ENCODE measurements at places on chromosomes 11 and 22.

DNA sequence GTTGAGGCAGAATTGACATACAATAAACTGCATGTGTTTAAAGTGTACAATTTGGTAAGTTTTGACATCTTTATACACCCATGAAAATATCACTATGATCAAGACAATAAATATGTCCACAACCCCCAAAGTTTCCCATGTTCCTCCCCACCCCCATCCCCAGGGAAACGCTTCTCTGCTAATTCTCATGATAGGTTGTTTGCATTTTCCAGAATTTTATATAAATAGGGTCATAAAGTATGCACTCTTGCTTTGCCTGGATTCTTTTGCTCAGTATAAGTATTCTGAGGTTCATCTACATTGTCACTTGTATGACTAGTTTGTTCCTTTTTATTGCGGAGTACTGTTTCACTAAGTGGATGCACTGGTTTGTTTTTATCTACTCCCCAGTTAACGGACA, 35.6 kb downstream of the MYEOV start:
- DNase-seq: no peak

DNA sequence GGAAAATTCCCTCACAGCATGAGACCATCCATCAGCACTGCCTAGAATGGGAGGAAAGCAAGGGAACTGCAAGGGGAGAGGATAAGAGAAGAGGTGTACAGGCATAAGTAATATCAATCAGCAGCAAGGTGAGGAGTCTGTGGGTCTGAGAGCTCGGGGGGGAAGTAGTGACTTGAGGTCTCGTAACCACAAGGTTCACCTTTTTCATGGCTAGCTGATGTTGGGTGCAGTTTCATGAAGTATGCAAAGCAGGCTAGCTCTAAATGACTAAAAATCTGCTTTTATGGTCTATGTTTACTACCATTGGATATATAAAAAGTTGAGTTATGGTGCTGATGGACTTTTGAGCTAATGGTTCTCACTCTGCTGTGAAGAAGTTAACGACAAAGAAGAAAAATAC, 35.8 kb downstream of the OR4C6 start:
- DNase-seq: no peak

GRCh38 chr22:41845380-41846267, 12.7 kb downstream of the SREBF2 start:
- DNase-seq: no peak

GRCh38 chr11:129251067-129251466, 58.9 kb upstream of the ARHGAP32 start:
- DNase-seq: no peak

- no peak for DNase-seq
Observed at GRCh38 chr11:82831364-82831763, 68.9 kb downstream of the PRCP start.

GRCh38 chr11:133171374-133171773, 360.9 kb downstream of the OPCML start:
- DNase-seq: no peak

GRCh38 chr11:68579455-68579854, 104.9 kb upstream of the GAL start:
- DNase-seq: no peak

- no peak for DNase-seq
Observed at GRCh38 chr11:114091516-114092397, 32.2 kb downstream of the ZBTB16 start.

GRCh38 chr11:9851366-9851765, 187.5 kb downstream of the SWAP70 start:
- no peak for DNase-seq

DNA sequence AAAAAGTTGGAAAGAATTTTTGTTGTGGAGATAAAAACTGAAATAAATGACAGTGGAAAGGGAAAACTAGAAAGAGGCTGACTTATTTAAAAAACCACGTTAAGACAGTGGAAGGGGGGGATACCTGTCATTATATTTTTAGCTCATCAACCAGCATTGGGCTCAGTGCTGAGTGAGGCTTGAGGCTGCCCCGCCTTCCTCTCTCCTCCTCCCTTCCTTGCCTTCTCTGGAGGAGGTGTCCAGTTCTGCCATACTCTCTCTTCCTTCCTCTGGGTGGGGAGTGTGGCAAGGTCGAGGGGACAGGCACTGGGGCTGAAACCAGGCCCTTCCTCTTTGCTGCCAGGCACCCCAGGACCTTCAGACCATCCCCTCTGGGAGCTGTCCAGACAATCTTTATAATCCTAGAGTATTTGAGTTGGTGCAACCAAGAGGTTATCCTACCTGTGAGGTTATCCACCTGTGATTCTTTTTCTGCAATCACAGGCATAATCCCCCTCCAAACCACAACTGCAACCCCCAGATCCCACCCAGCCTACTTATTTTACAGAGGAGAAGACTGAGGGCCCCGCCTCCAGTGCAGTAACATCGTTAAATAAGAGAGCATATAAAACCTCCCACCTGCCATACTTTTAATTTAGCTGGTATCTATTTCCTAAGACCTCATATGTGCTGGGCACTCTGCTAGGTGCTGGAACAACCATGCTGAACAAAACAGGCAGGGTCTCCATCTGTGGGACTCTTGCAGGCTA, 578.5 kb downstream of the BUD13 start:
- no peak for DNase-seq

DNA sequence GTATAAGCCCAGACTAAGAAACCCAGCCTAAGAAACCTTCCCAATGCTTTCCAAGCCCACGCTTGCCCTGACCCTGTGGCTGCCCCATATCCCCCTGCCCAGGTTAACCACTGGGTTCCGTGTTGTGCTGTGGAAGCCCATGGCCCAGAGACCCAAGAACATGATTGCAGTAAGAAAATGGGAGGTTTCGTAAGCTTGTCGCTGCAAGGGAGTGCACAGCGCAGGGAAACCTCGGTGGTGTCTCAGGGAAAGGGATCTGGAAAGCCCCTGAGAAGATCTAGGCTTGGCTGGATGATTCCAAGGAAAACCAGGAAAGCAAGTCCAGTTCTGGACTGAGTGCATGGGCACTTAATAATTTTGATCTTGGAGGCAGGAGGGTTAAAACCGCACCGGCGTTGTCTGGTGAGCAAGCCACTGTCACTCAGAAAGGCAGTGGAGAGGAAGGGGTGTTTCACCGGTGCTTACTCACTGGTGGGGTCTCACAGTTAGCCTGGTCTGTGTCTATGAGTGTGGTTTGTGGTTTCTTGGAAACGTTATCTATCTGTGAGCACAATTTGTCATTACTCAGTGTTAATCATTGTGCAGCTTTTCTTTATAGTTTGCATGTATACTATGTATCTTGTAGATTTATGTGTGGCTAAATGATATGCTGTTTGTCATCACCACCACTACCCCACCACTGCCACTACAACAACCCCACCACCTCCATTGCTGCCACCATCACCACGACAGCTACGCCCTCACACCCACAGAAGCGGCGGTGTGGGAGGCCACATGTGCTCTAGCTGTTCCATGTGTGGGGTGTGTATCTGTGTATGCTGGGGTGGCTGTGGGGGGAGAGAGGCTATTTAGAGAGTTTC, 53.3 kb upstream of the PRDM11 start:
- DNase-seq: no peak

DNA sequence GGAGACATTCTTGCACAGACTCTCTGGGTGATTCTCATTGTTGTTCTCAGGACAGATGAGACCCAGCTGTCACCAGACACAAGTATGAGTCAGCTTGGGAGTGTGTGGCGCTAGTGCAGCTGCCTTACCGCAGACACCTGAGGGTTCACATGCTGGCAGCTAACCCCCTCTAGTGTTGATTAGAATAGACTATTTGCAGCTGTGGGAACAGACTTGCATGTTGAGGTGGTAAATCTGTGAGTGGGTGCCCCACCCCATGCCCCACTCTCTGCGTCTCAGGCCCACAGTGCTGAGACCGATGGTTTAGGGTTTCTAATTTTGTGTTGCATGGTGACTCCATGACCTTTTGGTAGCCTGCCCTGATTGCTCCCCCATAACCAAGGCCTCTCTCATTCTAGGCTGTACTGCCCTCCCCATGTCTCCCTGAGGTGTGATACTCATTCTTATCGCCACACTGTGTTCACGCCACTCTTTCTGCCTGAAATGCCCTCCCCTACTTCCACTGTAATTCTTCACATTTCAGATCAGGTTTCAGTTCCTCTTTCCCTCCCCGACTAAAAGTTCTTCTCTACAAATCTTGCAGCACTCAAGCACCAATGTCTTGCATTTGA, 73.7 kb upstream of the KIRREL3 start:
- no peak for DNase-seq

DNA sequence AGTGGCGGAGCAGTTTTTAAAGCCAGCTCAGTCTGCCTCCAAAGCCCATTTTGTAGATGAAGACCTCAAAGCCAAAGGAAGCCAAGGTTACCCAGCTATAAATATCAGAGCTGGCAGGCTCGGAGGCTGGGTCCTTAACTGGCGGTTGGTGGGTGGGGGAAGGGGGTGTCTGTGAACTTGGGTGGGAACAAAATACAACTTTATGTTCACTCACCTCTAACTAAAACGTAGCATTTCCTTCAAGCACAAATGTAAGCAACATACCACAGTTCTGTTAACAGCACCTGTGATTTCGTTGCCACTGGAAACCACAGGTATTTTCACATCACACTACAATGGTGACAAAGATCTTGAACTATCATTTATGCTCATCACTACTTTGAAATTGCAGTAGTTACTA, 99.7 kb upstream of the SYT13 start:
- no peak for DNase-seq

GRCh38 chr11:121894581-121894980, 221.4 kb downstream of the BLID start:
- no peak for DNase-seq

DNA sequence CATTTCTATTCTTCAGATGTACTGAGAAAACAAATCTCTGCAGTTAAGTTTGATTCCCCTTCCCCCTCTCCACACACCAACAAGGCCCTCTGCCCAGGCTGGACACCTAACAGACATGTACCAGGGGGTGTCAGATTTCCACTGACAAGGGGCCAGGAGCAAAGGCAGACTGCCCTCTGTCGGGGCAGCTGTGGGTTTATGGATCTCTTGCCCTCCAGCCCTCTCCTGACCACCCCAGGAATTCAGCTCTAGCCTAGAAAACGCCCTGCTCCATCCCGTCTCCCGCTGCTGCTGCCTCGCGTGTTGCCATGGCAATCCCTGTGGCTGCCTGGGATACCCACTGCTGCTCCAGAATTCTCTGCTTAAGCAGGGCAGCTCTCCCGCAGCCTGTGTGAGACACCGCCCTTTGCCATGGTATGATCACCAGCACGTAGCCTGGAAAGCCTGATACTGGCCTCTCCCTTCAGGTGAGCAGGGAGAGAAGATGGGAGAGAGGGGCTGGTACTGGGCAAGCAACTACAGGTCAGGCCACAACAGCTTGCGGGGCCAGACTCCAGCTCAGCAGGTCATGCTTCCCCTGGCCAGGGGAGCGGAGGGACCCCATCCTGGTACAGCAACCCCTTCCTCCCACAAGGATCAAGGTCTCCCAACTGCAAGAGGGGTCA, 41.6 kb downstream of the BUD13 start:
- no peak for DNase-seq

GRCh38 chr22:45254388-45254787, 13.7 kb upstream of the KIAA0930 start:
- DNase-seq: no peak

- no peak for DNase-seq
Observed at GRCh38 chr11:114135737-114136151, 76.2 kb downstream of the ZBTB16 start.

DNA sequence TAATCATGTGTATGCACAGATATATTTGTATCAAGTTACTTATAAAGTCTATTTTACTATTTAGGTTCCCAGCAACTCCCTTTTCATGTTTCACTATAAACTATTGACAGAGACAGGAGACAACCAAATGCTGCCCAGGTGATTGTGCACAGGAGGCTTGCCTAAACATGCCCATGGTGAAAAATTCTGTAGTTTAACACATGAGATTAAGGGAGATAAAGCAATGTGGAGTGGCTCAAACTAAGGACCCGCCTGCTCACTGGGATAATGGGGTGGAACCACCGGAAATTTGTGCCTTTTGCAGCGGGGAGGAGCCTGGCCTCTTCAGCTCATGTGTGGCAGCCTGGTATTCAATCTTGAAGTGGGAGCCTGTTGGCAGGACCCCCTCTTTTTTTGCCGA, 459.5 kb upstream of the CNTN5 start:
- DNase-seq: no peak

DNA sequence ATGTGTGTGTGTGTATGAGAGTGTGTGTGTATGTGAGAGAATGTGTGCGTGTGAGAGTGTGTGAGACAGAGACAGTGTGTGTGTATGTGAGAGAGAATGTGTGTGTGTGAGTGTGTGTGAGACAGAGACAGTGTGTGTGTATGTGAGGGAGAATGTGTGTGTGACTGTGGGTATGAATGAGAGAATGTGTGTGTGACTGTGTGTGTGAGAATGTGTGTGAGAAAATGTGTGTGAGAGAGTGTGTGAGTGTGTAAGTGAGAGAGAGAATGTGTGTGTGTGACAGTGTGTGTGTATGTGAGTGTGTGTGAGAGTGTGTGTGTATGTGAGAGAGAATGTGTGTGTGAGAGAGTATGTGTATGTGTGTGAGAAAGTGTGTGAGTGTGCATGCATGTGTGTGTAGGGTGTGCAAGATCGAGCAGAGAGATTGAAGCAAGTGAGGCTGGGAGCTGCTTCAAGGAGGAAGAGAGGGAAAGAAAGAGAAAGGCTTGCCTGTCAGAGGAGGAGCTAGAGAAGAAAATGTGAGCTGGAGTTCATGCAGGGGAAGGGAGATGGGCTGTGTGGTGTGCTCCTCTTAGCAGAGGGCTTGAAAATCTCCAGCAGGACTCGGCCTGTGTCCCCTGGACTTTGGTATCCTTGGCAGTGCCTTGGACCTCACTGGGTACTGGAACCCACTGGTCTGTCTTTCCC, 27.7 kb upstream of the TP53I11 start:
- no peak for DNase-seq

GRCh38 chr11:66665369-66665768, 12.3 kb downstream of the RBM4B start:
- no peak for DNase-seq

DNA sequence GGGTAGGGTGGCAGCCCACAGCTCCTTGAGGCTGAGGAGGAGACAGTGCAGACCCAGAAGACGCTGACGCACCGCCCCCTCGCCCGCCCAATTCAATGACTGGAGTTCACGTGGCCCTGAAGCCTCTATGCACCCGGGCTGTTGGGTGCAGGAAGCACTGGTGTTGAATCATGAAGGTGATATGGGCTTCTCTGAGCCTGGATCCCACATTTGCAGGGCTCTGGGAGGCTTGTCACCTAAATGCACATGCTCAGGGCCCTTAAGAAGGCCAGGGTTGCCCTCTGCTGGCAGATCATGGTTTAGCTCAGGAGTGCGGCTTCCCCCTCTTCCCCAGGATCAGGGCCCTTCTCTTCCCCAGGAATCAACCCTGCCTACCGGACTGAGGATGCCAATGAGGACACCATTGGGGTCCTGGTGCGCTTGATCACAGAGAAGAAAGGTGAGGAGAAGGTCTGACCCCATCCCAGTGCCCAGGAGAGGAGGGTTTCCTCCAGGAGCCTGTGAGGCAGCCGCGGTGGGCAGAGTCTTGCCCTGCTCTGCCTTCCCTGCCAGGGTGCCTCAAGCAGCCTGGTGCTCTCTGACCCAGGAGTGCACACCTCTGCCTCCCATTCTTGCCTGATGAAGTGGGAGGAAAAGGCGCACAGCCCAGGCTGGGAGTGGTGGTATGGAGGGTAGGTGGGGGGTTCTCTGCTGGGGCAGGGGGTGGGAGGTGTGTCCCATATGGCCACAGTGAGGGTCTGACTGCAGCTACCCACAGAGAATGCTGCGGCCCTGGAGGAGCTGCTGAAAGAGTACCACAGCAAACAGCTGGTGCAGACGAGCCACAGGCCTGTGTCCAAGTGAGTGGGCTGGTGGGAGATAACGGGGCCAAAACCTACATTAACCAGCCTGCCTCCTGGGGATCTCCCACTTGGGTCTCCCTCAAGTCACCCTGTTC, 17.5 kb downstream of the RELT start:
- peak; percentile 54 for DNase-seq

All from activated T-cell treated with anti-CD3 and anti-CD28 coated beads for 1 hour (primary cell).